Osteocyte (in vitro differentiated cells): ENCODE measurements at places on chromosomes 6 and 20.
A peak's percentile ranks its signal among the peaks of the same experiment; 100 is the strongest.

DNA sequence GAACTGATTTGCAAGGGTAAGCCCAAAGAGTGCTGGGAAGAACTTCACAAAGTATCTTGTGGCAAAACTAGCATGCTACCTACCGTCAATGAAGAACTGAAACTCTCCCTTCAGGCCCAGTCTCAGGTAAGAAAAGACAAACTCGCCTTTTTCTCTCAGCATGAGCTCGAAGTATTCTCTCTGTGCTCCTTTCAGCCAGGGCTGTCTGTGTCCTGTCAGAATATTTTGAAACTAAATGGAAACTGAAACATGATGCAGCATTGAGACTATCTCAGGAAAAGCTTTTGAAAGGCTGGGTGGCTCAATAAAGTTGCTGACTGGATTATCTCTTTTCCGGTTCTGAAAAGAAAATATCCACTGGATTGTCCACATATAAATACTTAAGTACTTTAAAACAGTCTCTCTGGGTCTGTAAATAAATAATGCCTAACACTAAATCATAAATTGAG, 696 bp downstream of the CALHM5 start:
- DNase-seq, result no peak

GRCh38 chr6:110786271-110786670, 29.0 kb downstream of the CDK19 start:
- no peak for DNase-seq

DNA sequence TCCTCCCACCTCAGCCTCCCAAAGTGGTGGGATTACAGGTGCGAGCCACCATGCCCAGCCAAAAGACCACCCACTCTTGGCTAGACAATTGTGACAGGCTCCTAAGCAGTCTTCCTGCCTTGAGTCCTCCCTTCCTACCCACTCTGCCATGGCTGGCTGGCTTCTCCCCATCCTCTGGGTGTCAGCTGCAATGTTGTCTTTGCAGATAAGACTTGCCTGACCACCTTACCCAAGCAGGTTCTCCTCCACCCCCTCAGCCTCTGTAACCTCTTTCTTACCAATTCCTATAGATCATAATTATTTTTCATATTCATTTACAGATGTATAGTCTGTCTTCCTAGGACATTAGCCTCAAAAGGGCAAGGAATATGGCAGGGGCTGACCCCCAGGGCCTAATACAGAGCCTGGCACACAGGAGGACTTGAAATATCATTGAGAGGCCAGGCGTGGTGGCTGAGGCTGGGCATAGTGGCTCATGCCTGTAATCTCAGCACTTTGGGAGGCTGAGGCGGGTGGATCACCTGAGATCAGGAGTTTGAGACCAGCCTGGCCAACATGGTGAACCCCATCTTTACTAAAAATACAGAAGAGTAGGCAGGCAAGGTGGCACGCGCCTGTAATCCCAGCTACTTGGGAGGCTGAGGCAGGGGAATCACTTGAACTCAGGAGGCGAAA, 28.7 kb upstream of the SPAG4 start:
- no peak for DNase-seq

- DNase-seq, result peak; percentile 44
Observed at GRCh38 chr6:166583230-166583965, 3.1 kb downstream of the RAMACL start.

DNA sequence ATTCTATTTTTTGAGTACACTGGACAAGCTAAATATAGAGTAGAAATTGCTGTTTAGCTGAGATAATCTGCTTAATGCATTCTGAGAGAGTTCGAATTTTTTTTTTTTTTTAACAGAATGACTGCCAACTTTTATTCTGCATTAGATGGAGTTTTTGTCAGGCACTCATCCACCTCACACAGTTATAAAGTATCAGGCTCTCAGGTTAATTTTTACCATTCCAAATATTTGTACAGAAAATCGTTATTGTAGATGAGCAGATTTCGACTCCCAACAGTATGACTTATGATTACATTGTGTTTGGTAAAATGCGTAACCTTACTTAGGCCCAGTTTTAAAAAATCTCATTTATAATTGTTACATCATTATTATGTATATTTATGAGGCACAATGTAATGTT, 1731.0 kb downstream of the GRIK2 start:
- DNase-seq, result no peak

DNA sequence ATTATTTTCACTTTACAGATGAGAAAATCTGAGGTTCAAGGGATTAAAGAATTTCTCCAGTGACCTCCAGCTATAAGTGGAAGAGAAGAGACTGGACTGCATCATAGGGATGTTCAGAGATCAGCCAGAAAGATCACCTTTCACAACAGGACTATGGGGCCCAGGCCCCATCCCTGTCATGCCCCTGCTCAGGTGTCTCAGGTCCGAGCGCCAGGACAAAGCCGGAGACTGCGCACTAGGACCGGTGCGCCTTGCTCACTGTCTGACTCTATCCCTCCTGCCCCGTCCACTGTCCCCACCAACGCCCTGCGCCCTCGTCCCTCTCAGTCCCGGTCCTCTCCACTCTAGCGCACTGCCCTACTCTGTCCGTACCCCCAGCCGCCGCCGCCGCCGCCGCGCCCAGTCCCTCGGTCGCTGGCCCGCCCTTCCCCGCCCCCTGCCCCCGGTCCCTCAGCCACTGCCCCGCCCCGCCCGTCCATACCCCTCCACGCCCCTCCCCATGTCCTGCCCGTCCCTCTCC, 521 bp upstream of the RAD21L1 start:
- no peak for DNase-seq

DNA sequence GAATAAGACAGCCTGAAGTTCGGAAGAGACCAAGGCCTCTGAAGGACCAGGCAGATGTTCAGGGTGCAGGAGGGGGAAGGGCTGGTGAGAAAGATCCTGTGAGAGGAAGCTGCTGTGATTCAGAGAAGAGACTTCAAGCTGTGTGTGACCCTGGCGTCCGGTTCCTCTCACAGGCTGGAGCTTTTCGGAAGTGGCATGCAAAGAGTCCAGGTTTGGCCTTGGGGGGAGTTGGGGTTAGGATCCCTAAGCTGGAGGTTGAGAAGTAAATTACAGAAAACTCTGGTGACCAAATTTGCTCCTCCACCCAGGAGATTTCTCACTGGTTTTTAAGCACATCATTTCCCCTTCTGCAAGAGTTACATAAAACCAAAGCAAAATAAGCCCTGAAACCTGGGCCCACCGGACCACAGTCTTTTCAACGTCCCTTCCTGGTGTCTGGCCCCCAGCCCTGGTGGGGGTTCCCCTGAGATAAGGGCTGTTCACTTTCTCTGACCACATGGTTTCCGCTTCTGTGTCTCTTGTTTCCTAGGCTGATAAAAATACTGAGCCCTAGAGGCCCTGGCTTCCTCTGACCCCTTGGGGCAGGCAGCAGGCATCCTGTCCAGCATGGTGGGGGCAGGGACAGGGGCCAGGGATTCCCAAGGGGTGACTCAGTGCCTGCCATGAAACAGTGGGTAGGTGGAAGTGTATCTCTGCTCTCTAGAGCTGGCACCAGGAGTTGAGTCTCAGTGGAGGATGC, 12.0 kb upstream of the LTA start:
- no peak for DNase-seq

- no peak for DNase-seq
Observed at GRCh38 chr6:115729036-115729435, 331.7 kb downstream of the FRK start.

- no peak for DNase-seq
Observed at GRCh38 chr6:4394786-4395185, 259.4 kb upstream of the ECI2 start.

GRCh38 chr6:26476896-26477295, 19.1 kb downstream of the BTN2A1 start:
- DNase-seq, result no peak

DNA sequence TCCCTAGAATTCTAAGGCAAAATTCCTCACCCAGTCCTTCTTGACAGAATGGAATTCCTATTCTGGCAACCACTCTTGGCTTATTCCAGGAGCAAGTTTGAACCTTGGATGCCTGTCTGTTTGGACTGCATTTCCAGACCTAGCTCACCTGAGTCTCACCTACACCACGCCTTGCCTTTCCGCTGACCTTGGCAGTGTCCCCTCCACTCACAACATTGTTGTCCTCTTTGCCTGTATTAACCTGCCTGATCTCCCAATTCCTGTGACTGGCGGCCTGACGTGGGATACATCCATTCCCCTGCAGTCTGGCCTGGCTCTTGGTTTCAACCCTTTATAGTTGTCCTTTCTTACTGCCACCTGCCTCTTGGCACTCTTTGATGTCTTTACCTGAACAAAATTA, 281.4 kb upstream of the SOX4 start:
- DNase-seq, result no peak

DNA sequence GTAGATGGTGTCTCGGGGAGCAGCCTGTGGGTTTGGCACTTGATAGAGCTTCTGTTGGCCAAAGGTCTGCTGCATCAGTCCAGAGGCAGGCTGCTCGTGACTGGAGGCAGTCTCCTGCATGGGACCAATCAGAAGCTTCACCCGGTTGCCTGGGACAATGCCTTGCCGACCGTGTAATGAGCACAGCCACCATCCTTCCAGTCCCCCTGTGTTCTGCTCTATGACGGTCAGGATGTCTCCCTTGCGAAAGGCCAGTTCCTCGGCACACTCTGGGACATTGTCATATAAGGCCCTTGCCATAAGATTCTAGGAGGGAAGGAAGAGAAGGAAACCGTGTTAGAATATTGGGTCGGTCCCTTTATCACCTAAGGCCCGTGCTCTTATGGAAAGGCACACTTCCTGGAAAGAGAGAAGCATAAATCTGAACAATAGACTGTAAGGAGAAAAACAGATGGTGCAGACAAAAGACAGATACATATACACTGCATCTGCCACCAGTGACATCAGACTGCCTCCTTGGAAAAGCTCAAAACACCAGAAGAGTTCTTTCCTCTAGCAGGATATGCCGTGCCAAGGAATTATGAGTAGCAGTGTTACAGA, 18.9 kb downstream of the NEDD9 start:
- DNase-seq, result no peak

- DNase-seq, result no peak
Observed at GRCh38 chr6:12279322-12280091, 10.7 kb upstream of the EDN1 start.

DNA sequence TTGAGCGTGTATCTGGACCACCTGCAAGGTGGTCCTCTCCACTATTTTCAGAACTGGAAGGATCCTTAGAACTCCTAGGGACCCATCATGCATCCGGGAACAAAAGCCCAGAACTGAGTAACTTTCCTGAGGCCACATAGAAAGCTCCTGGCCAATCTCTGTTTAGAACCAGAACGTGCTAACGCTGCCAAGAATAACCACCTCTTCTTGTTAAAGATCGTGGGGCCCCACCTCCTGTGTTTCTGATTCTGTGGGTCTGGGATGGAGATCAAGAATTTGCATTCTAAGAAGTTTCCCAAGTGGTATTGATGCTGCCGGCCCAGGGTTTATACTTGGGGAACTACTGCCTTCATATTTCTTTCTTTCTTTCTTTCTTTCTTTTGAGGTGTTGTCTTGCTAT, 13.3 kb downstream of the CD40 start:
- no peak for DNase-seq

DNA sequence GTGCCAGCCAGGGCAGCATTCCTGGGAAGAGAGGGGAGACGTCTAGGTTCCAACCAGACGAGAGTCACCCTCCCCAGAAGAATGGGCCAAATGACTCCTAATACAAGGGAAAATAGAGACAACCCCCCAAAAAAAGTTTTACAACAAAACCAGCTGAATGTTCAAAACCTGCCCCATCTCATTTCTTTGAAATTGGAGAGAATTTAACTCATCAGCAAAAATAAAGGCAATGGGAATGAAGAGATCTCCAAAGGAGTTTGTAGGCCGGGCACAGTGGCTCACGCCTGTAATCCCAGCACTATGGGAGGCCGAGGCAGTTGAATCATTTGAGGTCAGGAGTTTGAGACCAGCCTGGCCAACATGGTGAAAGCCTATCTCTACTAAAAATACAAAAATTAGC, 9.7 kb upstream of the EMILIN3 start:
- no peak for DNase-seq

GRCh38 chr6:170224694-170225660, 65.9 kb downstream of the DLL1 start:
- no peak for DNase-seq

GRCh38 chr6:51926125-51926524, 161.3 kb downstream of the PKHD1 start:
- DNase-seq, result no peak
